ENCODE measurements at places on chromosomes 12 and 14. TPM values are rescaled to one million over a fixed set of nuclear protein-coding genes. Genes with fewer than 3 reads are reported as not detected.

TRIM9 gene
- 0.09 TPM for polyA plus RNA-seq

ULK1 gene
- polyA plus RNA-seq: 1.6 TPM

ANKRD9 gene
- polyA plus RNA-seq: 0.93 TPM

BBOF1 gene
- 2.2 TPM for polyA plus RNA-seq

BAZ2A gene
- polyA plus RNA-seq: 46.9 TPM

RHNO1 gene
- 48.4 TPM for polyA plus RNA-seq

OTOGL gene
- polyA plus RNA-seq: not detected

SLC17A8 gene
- not detected for polyA plus RNA-seq

CCDC77 gene
- polyA plus RNA-seq: 7.4 TPM

KLHDC1 gene
- polyA plus RNA-seq: 2.6 TPM

ATG14 gene
- polyA plus RNA-seq: 4.8 TPM

GPATCH2L gene
- 8.3 TPM for polyA plus RNA-seq

AHNAK2 gene
- 0.68 TPM for polyA plus RNA-seq

B4GALNT3 gene
- polyA plus RNA-seq: 0.89 TPM

HOXC12 gene
- not detected for polyA plus RNA-seq

Measured in IgD-negative memory B cell (primary cell).